ENCODE measurements at places on chromosomes 2 and 18.
A peak's percentile ranks its signal among the peaks of the same experiment; 100 is the strongest.

- no peak for DNase-seq
Measured at GRCh38 chr18:50527636-50528307, 32.1 kb upstream of the MAPK4 start.

- no peak for DNase-seq
Measured at GRCh38 chr18:56986829-56987228, 160.1 kb upstream of the BOD1L2 start.

- DNase-seq = no peak
Measured at GRCh38 chr2:77054938-77055337, 467.2 kb downstream of the LRRTM4 start.

- no peak for DNase-seq
Measured at GRCh38 chr2:84717302-84717701, 163.6 kb downstream of the TRABD2A start.

DNA sequence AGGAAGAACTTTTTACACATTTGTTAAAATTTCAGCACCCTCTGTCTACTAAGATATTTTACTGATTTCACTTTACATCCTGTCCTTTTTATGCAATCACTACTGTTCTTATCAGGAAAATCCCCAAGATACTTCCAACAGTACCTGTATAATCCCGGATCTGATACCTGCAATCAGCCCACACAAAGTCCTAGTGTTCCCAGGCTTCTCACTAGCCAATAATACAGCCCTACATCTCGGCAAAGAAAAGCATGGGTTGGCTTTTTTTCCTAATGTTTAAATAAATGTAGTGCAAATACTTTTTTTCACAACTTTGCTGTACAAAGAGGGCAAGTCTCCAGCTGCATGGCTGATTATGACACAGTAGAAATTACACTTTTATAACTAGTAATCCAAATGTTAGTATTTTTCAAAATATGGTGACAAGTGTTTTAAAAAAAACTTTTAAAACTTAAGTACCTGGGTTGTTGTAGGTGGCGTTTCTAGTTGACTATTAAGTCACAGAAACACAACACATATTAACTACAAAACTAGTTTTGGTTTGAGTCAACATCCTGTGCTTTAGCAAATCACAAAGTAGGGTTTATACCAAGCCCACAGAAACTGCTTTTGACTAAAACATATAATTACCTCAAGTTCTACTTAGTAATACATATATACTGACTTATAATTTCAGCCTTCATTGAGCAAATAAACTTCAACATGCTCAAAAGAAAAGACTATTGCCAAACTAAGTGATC, 19.5 kb downstream of the CNOT11 start:
- no peak for DNase-seq

DNA sequence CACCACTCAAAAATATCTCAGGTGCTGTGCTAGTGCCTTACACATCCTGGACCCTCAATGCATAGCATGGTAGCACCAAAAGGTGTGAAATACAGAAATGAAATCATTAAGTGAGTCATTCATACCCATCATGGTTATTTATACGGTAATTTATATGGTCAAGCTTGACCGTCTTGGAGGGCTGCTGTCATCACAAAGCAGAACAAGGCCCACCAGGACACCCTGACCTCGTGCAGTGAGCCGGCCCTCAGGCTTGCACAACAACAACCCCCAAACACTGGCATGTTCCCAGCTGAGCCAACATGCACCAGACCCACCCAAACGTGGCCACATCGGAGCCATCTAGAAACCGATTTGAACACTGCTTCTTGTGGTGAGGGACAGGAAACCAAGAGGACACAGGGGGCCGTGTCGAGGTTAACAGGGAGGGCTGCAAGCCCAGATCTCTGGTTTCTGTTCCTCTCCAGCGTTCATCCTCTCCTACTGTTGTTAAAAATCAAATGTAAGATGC, 378.5 kb upstream of the ID2 start:
- DNase-seq = peak; percentile 77

All from CD4-positive, alpha-beta T cell treated with Interleukin-6 for 4 hours (primary cell).